ENCODE measurements at places on chromosomes 7 and 10.

DNA sequence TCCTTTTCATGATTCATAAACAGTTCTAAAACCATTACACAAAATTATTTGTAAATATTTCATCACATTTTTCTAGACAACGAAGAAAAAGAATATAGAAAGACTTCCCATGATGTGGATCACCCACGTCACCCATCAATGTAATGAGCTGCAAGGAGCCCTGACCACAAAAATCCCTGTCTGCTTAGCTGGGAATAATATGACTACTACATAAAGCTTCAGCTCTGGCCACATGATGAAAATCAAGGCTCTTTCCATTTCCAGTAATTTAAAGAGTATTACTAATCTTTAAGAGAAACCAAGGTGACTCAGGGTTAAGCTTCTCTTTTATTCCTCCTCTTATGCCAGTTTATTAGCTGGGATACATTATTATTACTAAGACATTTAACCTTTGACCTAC, 180.8 kb upstream of the CACNA2D1 start:
- DNase-seq, result no peak

- no peak for DNase-seq
These were observed 544.1 kb downstream of the HTR7 start for GRCh38 chr10:90313576-90314325.

DNA sequence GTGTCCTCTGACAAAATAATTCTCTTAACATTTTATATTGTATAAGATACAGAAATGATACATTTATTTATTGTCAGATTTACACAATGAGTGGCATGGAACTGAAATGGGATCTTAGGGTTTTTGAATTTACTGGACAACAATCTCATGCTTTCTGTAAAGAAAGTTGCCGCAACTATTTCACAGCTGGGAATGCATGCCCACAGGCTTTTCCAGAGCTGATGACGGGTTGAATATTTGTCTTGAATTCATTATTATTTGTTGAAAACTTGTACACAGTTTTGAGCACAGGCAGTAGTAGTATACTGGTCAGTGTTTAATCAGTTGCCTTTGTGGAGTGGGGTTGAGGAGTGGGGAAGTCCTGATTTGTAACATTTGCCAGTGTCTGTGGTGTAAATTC, 20.5 kb upstream of the MRC1 start:
- no peak for DNase-seq

DNA sequence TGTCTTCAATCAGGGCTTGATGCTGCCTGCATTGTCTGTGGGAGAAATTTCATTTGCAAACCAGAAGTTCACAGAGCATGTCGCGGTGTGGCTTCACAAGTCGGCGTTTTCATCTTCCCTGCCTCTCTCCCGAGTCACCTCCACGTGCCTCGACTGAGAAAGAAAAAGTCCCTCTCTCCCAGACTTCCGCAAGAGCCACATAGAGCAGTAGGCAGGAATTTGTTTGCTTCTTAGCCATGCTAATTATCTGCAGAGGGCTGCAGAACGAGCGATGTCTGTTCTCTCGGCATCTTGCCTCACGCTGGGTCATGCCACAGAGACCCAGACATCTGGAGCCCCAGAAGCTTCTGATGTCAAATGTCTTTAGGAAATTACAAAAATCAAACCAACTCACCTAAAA, 272.2 kb downstream of the TCF7L2 start:
- no peak for DNase-seq

- no peak for DNase-seq
These were observed 315.1 kb downstream of the GFRA1 start for GRCh38 chr10:115957786-115958442.

DNA sequence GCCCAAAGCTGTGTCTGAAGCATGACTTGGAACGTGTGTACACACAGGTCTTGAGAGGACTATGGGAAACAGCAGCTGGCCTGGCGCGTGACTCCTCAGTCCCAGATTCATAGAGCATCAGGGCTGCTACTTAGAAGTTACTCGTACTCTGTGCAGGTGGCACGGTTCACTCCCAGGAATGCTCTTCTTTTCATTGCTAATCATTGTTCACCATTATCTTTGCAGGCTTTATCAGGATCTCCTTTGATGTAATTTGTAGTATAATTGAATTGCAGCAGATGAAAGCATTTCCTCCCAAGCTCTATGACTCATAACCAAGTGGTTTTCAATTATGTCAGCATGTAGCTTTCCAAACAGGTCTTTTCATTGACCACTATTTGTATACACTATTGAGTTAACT, 938.9 kb downstream of the NRG3 start:
- no peak for DNase-seq

GRCh38 chr7:88484551-88484950, 177.9 kb upstream of the STEAP4 start:
- DNase-seq, result no peak

DNA sequence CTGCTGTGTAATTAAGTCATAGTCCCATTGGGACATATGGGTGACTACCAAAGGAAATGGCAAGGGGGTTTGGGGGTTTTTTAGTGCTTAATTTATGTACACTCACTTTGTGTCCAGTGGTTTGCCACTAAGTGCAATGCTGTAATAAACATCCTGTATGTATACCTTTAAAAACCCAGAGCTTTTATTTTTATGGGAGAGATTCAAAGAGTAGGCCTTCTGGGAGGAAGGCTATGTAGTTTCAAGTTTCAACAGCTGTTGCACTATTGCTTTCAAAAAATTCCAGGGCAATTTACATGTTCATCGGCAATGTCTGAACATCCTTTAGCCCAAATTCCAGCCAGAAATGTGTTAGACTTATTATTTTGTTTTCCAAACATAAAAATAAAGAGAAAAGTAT, 744.7 kb downstream of the XPNPEP1 start:
- no peak for DNase-seq

DNA sequence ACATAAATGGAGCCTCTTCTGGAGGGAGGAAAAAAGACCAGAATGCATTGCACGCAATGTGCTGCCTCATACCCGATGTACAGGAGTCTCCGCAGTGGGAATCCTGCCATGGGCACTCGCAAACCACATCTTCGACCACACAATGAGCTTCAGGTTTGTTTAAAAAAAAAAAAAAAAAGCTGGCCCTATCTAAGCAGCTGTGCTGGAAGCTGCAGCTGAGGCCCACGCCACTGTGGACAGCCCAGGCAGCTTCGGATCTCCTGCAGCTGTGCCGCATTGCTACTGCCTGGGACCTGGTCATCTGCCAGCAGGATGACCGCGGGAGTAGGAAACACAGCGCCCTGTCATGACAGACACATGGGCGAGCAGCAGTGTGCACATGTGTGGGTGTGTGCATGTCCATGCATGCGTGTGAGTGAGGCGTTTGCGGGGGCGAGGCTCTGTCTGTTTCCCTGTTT, 26.0 kb downstream of the EN2 start:
- peak; percentile 27 for DNase-seq

GRCh38 chr7:158351051-158351450, 236.6 kb downstream of the PTPRN2 start:
- no peak for DNase-seq

DNA sequence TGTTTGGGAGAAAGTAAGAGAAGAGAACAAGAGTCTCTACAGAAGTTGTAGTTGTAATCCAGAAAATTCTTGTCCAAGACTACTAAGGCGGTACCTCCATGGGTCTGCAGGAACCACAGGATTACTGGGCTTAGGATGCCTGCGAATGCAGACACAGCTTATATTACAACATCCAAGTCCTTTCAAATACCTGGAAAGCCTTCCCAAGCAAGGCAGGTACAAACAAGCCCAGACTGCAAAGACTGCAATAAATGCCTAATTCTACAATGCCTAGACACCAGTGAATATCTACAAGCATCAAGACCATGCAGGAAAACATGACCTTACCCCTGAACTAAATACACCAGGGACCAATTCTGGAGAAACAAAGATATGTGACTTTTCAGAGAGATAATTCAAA, 178.2 kb downstream of the ARL4A start:
- DNase-seq, result no peak

GRCh38 chr10:78817804-78818203, 251.0 kb upstream of the ZMIZ1 start:
- DNase-seq, result no peak

- no peak for DNase-seq
These were observed 38.5 kb downstream of the CABCOCO1 start for GRCh38 chr10:61701055-61701705.

DNA sequence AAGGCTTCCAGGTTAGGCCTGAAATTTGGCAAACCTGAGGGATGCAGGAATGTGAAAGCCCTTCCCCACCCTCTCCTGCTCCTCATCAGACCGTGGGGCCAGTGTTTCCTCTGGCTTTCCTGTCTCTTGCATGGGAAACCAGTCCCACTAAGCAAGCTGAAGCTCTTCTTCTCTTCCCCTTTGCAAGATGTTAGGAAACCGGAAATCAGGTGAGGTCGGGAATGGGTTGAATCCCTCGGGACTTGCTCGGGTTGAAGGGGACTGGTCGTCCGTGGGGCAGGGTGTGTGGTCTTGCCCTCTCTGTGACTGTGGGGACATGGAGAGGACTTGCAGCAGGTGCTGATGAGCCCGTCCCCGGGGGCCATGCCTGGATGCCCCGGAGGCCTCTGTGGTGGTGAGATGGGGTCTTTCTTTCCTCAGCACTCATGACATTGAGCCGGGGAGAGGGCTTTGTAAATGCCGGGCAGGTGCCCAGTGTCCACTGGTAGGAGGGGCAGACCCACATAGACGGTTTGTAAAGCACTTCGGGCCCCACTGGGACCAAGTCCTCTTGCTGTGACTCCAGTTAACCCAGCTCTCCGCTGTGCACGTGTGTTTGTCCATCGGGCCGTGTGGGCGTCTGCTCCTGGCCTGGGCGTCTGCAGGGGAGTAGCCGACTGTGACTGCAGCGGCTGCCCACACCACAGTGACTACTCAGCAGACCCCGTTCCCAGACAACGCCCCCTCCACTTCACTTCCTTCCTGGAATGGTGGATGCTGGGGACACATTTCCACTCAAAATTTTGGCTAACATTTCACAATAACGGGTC, 373.9 kb downstream of the GLRX3 start:
- DNase-seq, result no peak

GRCh38 chr7:146291900-146292299, 175.3 kb downstream of the CNTNAP2 start:
- DNase-seq, result no peak

DNA sequence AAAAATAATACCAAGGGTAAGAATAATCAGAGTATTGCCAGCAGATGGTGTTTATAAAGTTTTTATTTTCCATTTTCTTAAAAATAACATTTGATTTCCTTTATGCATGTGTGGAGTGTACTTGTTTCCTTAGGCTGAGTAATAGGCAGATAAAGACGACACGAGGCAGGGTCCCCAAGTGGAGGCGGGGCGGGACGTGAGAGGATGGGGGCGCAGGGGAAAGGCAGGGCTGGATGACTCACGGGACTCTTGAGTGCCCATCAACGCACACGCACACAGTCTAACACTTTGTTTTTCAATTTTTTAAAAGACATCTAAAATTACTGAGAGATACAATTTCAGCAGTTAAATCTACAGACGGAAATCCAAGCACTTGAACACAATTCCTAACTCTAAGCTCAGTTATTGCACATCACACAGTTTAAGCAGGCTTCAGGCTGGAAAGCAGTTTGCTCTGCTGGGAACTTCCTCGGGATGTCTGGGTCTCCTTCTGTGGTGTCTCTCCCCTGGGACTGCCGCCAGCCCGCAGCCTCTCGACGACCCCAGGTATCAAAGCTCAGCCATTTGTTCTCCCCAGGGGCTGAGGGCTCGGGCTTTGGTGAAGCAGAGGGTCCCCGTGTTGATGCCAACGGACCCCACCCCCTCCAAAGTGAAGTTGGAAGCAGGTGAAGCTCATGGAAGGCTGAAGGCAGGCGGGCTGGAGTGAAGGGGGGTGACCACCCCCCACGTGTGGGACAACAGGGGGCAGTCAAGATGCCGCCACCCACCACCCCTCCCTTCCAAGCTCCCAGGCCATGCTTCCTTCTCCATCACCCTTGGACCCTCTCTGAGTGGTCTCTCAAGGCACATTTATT, 29.1 kb downstream of the SPOCK2 start:
- DNase-seq, result no peak

DNA sequence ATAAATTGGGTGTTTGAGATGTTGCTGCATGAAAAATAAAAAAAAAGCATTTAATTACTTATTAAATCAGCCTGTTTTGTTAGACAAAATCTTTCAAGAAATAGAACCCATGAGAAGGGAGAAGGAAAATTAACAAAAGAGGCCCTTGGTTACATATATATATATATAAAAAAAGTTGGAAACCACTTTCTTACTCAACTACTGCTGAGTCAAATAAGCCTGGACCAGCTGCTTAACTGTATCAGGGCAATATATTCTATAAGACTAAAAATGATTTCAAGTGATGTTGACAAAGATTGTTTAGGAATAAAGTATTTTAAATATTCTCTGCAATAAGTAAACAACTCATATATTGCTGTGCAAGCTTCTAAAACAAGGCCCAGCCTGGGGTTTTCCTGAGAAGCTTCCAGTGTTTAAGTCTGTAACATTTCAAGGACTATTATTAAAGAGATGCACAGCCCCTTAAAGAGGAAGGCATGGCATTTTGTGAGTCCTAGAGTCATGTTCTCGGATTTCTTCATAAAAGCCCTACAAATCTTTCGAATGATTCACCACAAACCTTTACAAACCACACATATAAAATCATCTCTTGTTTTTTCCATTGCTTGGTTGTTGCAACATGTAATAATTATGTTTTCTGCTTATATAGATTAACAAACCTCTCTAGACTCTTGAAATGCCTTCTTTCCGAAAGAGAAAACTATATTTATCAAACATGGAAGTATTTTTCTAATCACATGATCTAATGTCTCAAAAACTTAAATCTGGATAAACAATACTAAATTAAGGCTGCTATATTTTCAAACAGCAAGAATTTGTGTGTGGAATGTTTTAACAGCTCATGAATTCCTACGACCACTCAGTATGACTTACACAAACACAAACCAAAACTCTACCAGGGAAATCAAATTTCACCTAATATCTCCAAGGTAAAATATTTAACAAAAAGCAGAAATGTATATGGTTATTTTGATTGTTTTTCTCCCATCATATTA, 14.3 kb downstream of the JAZF1 start:
- no peak for DNase-seq

DNA sequence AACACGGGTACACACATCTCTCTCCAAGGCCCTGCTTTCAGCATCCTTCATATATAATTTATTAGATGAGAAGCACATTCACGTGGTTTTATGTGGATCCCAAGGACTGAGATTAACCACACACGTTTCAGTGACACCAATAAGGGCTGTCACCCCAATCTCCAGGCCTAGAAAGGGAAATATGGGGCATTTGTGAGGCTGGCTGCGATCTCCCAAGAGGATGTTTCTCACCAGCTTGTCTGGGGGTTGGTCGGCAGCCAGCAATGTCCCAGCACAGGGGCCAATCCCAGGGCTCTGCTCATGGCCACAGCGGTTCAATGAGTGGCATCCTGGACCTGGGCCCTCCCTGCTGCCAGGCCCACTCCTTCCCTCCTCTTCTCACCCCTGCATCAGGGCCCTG, 115.5 kb downstream of the ITIH5 start:
- DNase-seq, result no peak

- no peak for DNase-seq
These were observed 325.9 kb downstream of the GFRA1 start for GRCh38 chr10:115947104-115947503.
